Glutamatergic neuron (in vitro differentiated cells): ENCODE measurements at places on chromosomes 11 and 22.

- no peak for DNase-seq
Observed at GRCh38 chr11:17611503-17612220, 64.6 kb downstream of the OTOG start.

- peak; percentile 49 for DNase-seq
Observed at GRCh38 chr11:69374110-69374945, 80.4 kb downstream of the MYEOV start.

GRCh38 chr11:58318532-58318931 is 40.3 kb downstream of the OR5B17 start:
- DNase-seq = no peak

- no peak for DNase-seq
Observed at GRCh38 chr11:79332017-79332416, 108.8 kb downstream of the TENM4 start.

GRCh38 chr22:28442711-28443525 is 236.7 kb downstream of the TTC28 start:
- DNase-seq = peak; percentile 55

GRCh38 chr22:46417769-46418168 is 82.3 kb downstream of the TRMU start:
- DNase-seq = no peak

DNA sequence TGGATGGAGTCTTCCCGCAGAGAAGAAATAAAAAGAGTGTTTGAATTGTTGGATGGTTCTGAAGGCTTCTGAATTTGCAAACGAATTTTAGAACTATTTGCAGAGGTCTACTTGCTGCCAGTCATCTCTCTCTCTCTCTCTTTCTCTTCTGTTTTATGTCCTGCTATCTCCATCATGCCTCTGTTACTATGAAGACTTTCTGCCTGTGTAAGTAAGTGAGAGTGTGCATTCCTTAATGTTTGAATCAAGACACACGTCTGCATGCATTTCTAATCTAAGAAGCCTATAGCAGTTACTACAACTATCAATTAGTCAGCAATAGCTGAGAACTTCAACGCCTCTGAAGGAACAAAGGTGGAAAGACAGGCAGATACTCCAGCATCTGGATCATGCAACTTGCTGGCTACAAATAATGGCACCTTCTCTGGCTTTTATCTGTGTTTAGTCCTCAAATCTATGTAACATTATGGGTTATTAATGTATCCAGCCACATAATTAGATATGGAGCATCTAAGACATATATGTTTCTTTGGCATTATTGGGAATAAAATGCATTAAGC is 191.5 kb upstream of the BLID start:
- DNase-seq = no peak

DNA sequence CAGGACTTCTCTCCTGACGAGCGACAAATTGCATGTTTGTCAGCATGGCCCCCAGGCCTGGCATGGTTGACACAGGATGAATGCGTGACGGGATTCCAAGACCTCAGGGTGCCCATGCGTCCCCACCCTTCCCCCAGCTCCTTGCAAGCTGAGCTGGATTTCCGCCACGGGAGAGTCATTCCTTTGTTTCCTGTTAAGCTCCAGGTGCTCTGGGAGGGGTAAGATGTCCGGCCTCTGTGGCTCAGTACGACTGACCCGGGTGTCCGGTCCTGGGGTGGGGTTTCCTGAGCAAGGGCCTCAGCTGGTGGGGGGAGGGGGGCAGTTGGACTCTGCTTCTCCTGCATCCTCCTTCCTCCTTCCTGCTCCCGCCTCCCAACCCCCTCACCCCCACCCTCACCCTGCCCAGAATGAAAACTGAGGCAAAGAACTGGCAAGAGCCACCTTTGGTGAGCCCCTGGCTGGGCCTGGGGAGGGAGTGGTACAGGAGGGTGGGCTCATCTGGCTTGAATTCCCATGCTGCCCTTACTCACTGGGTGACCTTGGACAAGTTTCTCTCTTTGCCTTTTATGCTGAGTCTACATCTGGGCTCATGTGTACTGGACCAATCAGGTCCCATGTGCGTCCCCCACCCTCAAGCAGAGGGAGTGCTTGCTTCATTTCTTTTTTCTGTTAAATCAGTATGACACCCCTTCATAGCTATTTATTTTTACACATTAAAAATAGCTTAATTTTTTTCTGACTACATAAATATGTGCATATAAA is 2.5 kb downstream of the CDC42EP2 start:
- DNase-seq = peak; percentile 33

DNA sequence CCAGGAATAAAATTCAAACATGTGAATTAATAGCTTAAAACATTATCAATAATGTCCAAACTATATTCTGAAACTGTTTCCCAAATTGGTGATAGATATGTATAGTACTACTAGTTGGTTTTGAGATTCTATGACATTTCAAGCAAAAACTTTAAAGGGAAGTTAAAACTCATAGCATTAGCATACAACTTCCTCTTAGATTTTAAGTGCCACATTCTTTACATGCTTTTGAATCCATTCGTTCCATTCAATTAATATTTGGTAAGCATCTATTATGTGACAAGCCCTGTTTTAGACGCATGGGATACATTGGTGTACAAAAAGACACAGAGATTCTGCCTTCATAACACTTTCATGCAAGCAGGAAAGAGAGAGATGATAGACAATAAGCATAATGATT is 8.9 kb downstream of the PATL1 start:
- DNase-seq = no peak

- DNase-seq = no peak
Observed at GRCh38 chr11:76955459-76956114, 78.6 kb upstream of the B3GNT6 start.

GRCh38 chr11:76803811-76804600 is 20.9 kb downstream of the TSKU start:
- no peak for DNase-seq

- no peak for DNase-seq
Observed at GRCh38 chr22:28030473-28030872, 111.4 kb upstream of the PITPNB start.

GRCh38 chr11:44083906-44084305 is 11.6 kb upstream of the EXT2 start:
- no peak for DNase-seq
